Stimulated activated CD4-positive, alpha-beta T cell treated with anti-CD3 and anti-CD28 coated beads, Interleukin-12 subunit alpha, Interleukin-12 subunit beta, amount 100 ng/mL, for 24 hours (primary cell): ENCODE measurements at places on chromosomes 12 and 14.
A peak's percentile ranks its signal among the peaks of the same experiment; 100 is the strongest.

- DNase-seq: no peak
Measured at GRCh38 chr12:45231515-45232145, 15.7 kb downstream of the ANO6 start.

- no peak for DNase-seq
Measured at GRCh38 chr14:37018571-37019240, 153.7 kb downstream of the SLC25A21 start.

- DNase-seq: no peak
Measured at GRCh38 chr12:62783881-62784280, 151.1 kb downstream of the PPM1H start.

DNA sequence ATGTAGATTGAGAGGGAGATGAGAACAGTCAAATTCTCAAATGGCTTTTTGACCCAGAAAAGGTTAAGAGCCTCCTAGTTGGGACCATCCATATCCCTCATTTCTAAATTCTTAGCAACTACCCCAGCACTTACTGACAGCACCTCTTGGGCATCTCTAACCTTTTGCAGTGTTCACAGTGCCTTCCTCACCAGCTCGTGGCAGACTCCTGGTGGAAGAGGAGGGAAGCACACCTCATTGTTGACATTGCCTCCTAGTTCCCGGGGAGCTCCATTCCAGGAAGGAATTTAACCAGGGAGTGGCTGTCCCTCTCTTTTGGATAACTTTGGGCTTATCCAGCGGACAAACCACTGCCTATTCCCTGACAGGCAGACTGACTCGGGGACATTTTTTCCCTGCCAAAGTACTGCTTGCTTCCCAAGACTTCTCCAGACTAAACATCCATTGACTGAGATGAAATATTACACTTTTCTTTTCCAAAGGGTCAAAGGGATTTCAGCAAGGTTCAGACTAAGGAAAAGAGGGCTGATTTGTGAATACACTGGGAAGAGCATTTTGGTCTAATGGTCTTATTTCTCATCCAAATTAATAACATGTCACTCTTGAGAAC lies 9.0 kb upstream of the OR6J1 start:
- peak; percentile 27 for DNase-seq

GRCh38 chr14:31787377-31787776 lies 226.2 kb downstream of the NUBPL start:
- DNase-seq: no peak

- no peak for DNase-seq
Measured at GRCh38 chr12:28257411-28257810, 67.2 kb downstream of the CCDC91 start.

- no peak for DNase-seq
Measured at GRCh38 chr12:122519418-122519817, 7.3 kb downstream of the RSRC2 start.
